ENCODE measurements at places on chromosomes 5 and 9.

DNA sequence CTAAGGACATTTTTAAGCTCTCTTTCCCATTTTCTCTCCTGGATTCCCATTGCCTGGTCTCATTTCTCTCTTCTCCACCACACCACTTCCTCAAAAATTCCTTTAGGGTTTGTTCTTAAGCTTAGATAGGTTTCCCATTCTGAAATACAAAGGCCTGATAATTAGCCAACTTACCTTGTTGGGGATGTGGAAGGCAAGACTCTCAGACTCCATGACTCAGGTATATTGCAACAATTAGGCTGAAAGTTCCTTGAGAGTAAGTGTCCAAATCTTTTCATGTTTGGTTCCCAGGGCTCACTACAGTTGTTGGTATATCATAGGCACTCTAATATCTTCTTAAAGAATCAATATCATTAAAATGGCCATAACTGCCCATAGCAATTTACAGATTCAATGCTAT lies 43.6 kb downstream of the FXN start:
- no peak for DNase-seq

GRCh38 chr5:166324372-166324771 lies 1967.1 kb upstream of the WWC1 start:
- DNase-seq = no peak

GRCh38 chr9:136437430-136437829 lies 2.2 kb downstream of the INPP5E start:
- DNase-seq = no peak

DNA sequence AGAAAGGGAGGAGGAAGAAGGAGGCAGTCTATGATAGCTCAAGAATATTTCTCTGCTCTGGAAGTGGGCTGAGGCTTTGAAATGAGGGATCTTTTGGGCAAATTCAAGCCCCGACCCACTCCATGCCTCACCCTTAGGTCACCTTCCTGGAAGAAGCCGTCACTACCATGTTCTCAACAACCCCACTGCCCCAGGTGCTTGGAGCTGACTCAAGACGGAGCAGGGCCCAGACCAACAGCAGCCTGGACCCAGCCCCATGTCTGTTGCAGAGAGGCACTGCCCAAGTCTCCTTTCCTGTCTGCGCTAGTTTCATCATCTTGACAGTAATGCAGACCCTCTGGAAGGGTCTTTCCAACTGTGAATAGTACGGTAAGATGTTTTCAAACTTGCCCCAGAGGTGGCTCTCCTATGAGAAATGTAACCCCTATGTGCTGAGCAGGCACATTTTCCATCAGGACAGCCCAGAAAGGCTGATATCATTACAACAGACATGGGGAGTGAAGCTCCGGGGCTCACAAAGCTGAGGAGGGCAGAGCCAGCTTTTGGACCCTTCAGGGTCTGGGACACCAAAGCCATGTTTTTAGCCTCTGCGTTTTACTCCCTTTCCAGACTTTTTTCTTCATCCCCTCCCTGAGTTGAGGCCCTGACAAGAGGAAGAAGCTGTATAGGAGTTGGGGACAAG lies 128.2 kb upstream of the LARP1 start:
- DNase-seq = no peak

- no peak for DNase-seq
These were observed 98.9 kb downstream of the MAP1B start for GRCh38 chr5:72206160-72206559.

DNA sequence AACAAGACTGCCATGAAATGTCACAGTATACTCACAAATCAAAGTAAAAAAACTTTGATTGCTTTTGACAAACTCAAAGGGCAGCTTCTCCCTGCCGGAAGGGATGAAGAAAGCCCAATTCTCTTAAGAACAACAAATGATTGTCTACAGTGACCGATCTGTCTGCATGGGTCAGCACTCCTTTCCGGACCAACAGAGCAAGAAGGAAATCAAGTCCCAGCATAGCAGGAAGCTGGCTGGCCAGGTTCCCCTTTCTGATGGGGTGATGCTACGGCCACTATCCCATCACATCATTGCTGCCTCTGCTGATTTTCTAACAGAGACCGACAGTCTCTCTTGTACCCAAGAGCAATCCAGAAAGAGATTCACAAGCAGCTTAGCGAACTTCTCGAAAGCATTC lies 692 bp downstream of the C1QTNF3 start:
- no peak for DNase-seq

GRCh38 chr9:93830012-93830596 lies 125.1 kb downstream of the BARX1 start:
- DNase-seq = no peak

DNA sequence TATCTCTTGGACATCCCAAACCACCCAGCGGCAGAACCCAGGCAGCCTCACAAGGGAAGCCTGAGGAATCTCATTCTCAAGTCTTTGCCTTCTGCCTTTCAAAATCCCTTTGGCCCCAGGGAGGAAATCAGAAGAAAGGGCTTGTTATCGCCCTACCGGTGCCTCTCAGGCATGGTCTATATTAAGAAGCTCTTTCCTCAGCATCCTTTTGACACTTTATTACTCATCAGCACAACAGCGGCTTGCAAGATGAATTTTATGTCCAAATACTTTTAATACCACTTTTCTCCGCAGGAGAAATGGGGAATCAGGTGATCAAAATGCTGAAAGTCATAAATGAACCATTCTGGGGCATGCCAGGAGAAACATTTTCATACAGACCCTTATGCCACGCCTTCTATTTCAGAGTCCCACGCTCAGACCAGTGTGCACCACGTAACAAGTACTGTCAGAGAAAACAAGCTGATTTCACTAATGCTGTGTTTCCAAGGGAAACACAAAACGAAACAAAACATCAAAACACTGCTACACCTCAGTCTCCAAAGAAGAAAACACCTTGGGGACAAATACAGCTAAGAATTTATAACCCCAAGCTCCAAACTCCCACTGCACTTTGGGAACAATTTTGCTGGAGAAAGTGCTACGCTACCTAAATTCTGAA lies 30.0 kb downstream of the RAPGEF1 start:
- DNase-seq = peak; percentile 40

DNA sequence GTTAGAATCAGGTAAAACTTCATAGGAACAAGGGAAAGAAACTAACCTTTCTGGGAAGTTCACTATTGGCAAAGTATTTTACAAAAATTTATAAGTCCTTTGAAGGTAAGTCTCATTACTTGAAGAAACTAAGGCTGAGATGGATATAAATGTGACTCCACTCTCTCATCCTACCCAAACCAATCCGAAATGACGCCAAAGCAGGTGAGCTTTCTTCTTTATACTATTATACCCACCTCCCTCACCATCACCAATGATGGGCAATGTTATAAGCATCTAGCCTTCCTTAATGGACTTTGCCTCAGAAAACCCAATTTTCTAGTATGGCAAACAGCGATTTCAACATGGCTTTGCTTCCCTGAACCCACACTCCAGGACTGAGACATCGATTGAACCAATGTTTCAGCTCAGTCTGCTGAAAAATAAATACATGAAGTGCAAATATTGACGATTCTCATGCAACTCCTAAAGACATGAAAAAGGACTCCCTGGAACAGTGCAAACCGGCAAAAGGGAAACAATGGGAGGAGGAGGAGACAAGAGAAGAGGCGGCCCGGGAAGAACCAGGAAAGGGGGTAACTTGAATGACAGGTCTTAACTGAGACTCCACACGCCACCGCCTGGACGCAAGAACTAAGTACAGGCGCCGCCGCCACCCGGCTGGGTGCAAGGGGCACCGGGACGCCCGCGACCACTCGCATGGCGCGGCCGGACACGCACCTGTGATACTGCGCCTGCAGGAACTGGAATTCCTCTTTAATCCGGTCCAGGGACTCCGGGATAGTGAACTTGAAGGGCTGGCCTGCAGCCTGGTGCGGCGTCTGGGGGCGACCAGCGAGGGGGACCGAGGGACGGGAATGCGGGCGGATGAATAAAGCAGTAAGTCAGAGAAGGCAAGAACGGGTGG lies 2.5 kb downstream of the TLE1 start:
- peak; percentile 66 for DNase-seq
